NCI-H774 (cell line): ENCODE measurements at places on chromosomes 1 and 21.

GRCh38 chr1:110829955-110830553 lies 42.9 kb upstream of the CD53 start:
- peak; percentile 14 for DNase-seq

DNA sequence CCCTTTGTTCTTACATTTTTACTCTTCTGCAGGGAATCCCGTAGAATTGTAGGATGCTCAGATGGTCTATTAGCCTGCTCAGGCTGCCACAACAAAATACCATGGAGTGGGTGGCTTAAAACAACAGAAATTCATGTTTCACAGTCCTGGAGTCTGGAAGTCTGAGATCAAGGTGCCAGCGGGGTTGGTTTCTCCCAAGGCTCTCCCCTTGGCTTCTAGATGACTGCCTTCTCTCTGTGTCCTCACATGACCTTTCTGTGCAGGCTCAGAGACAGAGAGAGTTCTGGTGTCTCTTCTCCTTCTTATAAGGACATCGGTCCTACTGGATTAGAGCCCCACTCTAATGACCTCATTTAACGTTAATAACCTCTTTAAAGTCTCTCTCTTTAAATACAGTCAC lies 41.7 kb downstream of the HUNK start:
- DNase-seq, result no peak

- DNase-seq, result no peak
These were observed 138.3 kb upstream of the ETS2 start for GRCh38 chr21:38667291-38667870.

- no peak for DNase-seq
These were observed 44.8 kb downstream of the PCNT start for GRCh38 chr21:46368533-46369285.

DNA sequence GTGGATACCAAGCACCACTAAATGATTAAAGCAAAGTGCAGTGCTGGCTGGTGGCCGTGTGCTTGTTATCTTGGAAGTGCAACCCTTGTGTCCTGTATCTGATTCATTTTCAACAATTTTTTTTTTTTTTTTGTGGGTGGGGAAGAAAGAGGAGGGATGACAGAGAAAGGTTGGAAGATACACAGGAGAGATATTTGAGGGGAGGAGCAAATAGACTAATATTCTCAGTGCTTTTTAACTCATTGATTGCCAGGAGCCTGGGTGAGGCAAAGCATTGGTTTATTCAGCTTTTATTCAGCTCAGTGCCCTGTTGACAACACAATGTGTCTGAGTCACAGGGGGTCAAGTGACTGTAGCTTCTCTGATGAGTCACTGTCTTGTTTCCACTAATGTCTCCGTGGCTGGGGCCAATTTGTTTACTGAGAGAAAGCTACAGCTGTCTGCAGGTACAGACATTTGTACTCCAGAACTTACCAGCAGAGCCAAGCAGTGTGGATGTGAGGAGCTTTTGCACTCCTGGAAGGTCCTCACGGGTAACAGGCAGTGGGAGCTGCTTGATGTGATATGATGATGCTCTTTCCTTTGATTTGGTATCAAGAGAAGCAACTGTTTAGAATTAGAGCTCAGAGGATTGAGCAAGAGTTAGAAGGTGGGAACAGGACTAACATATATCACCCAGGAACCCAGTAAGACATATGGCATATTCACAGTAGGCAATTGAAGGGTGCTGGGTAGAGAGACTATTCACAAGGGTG lies 23.6 kb upstream of the DNM3 start:
- no peak for DNase-seq

- DNase-seq, result no peak
These were observed 5.0 kb downstream of the DMRTB1 start for GRCh38 chr1:53463961-53464899.

GRCh38 chr1:22426781-22427180 lies 24.9 kb upstream of the ZBTB40 start:
- DNase-seq, result no peak

- no peak for DNase-seq
These were observed 653.4 kb downstream of the KIF26B start for GRCh38 chr1:245807954-245808719.

DNA sequence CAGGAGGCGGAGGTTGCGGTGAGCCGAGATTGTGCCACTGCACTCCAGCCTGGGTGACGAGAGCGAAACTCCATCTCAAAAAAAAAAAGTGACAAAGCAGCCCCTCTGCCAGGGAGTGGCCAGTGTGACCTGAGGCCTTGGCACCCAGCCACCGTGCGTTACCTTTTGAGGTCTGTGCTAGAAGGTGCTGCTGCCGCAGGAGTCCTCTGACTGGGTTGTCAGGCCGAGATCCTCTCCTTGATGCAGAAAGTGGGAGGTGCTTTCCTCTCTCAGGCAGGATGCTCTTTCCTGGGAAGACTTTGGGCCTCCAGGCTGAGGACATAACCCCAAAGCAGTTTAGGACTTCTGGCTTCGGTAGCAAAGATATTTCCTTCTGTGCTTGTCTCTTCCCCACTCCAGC lies 280.5 kb upstream of the VAMP3 start:
- no peak for DNase-seq

- no peak for DNase-seq
These were observed 371.6 kb upstream of the RUNX1 start for GRCh38 chr21:35420656-35421055.

DNA sequence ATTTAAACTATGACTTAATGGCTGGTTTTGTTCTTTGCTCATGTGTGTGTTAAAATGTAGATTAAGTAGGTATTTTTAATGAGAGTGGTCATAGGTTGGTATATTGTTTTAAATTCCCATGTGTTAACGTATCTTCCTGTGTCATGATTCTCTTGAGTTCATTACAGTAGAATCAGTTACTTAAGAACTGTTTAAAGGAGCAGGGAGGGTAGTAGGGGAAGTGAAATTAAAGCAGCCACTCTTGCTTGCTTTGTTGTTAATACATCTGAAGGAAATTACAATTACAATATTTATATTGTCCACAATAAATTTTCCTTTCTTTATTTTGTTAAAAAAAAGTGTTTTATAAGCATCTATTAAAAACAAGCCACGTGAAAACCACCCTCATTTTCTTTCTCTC lies 119.2 kb upstream of the KIAA1614 start:
- DNase-seq, result no peak

- no peak for DNase-seq
These were observed 188.9 kb upstream of the MAP1LC3C start for GRCh38 chr1:242187816-242188215.

- DNase-seq, result peak; percentile 8
These were observed 169.9 kb downstream of the HS2ST1 start for GRCh38 chr1:87084244-87084836.

DNA sequence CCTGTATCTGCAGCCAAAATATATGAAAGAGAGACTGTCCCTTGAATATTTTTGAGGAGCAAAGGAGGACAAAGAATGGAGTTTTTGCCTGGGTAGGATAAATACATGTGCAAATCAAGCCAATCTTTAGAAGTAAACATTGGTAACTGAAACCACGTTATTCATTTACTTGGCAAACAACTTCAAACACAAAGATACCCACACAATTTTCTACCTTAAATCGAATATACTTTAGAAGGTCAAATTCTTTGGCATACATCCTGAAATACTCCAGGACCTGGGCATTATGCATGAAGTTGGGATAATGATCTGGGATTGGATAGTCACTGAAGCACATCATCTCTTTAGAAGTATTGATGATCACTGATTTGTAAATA lies 9.6 kb downstream of the FMO5 start:
- DNase-seq, result no peak

DNA sequence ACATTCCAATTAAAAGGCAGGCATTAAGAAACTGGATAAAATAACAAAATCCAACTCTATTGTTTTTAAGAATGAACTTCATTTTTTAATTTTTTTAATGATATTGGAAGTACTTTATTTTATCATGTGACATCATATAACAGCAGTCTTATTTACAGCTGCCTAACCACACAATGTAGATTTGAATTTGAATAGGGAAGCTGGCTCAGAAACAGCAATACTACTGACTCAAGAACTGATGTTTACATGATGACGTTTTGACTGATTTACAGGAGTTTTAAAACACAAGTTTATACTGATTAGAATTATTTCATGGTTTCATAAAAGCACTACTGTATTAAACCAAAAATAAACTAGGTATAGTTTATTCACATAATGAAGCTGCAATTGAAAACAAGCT lies 348.7 kb upstream of the NR5A2 start:
- no peak for DNase-seq

- no peak for DNase-seq
These were observed 8.3 kb downstream of the CFHR2 start for GRCh38 chr1:196951711-196952394.
